ENCODE measurements at places on chromosomes 5 and 9.

GRCh38 chr5:168931638-168932345 is 352.6 kb upstream of the PANK3 start:
- DNase-seq: no peak

DNA sequence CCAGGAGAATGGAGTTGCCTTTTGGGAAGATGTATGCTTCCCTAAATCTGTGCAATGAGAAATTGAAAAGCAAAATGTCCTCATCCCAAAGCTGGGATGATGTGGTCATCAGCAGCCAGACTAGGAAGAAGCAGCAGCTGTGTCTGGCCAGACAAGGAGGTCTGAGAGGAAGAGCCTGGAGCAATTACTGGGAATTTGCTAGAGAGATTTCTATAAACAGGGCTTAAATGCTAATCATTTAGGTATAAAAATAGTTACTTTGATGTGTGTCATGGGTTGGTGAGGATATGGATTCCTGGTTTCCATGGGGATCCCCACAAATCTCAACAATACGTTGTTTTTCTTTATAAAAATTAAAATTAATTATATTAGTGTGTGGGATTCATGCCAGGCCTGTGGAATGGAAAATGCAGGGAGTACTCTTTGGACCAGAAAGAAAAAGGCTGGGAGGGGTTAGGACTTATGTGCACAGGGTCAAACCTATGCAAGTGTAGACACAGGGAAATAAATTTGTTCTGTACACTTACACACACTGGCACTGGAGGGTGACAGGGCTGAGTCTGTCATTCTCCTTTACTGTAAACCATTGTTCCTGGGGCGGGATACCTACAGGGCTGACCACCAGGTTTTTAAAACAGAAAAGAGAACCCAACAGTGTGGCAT is 58.7 kb upstream of the TRPC7 start:
- no peak for DNase-seq

DNA sequence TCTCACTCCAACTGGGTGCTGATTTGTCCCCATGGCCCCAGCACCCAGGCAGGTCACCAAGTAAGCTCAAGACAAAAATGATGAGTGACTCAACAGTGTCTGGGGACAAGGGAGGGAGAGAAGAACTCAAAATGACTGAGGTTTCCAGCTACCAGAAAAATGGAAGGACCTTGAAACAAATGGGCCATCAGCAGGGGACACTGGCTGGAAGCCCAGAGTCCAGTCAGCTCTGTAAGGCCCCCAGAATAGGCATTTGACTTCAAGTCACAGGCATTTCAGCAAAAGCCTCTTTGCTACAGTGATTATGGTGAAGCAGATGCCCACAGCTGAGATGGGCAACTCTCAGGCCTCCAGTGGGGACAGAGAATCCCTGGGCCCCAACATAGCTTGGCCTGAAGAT is 139.0 kb upstream of the GABRP start:
- DNase-seq: no peak

DNA sequence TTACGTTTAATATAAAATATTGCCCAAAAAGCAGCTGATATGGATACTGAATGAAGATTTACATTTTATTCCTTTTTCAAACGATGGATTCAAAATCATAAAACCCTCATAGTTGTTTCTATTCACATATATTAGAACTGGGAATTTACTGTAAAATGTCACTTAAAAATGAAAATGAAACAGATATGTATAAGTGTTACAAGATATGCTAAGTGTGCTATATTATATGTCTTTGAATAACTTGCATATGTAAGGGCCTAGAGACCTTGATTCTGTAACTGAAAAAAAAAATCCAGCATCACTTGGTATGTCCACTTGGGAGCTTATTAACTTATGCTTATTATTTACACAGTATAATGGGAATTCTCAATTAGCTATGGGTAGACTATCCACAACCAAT is 43.2 kb downstream of the RFX3 start:
- DNase-seq: no peak

GRCh38 chr5:151058891-151059489 is 21.8 kb downstream of the TNIP1 start:
- DNase-seq: peak; percentile 58

- no peak for DNase-seq
Observed at GRCh38 chr5:107821288-107821687, 150.6 kb upstream of the EFNA5 start.

DNA sequence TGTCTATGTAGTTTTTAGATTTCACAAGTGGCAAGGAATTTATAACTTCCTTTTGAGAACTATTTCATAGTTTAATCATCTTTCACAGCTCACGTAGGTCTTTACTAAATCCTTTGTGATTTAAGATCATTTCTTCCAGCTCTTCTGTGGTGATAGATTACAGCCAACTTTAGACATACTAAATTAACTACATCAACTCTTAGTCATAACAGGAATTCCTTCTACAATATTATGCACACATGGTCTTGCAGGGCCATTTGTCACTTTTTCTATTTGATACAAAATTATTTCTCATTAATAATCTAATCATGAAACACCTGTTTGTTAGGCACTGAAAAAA is 208.4 kb downstream of the PDE4D start:
- DNase-seq: no peak

DNA sequence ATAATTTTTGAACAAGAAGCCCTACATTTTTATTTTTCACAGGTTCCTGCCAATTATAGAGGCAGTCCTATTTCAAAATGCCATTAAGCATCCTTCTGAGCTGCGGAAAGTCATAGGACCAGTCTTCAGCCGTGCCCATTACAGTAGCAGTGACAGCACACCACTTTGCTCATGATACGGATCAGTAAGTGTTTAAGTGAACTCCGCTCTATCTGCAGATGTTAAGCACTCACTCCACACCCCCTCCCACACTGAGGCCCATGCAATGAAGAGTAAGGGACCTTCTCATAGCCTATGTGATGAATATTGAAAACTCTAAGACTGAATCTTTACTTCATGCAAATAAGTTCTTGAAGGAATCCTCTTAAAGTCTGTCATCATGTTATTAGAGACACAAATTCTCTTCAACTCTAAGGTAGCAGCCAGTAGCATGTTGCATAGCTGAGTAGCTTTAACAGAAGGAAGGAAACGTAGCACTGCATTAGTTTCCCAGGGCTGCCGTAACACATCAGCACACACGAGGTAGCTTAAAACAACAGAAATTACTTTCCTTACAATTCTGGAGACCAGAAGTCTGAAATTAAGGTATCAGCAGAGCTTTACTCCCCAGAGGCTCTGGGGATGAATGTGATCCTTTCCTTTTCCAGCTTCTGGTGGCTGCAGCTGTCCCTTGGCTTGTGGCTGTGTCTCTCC is 20.3 kb upstream of the TAF11L2 start:
- no peak for DNase-seq

DNA sequence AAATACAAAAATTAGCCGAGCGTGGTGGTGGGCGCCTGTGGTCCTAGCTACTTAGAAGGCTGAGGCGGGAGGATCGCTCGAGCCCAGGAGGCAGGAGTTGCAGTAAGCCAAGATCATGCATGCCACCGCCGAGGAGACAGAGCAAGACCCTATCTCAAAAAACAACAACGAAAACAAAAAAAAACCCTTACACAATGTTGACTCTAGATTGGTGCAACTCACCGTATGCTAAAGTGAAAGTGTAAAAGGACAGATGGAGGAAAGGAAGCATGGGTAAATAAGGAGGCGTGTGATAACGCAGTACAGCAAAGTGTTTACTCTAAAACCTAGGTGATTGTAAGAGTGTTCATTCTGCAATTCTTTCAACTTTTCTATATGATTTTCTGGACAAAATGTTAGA is 15.9 kb upstream of the RUFY1 start:
- no peak for DNase-seq

- no peak for DNase-seq
Observed at GRCh38 chr5:3104429-3105060, 353.1 kb upstream of the IRX2 start.

GRCh38 chr5:56567278-56567677 is 248.1 kb upstream of the MAP3K1 start:
- no peak for DNase-seq

- peak; percentile 5 for DNase-seq
Observed at GRCh38 chr5:119398727-119399466, 43.1 kb downstream of the TNFAIP8 start.

DNA sequence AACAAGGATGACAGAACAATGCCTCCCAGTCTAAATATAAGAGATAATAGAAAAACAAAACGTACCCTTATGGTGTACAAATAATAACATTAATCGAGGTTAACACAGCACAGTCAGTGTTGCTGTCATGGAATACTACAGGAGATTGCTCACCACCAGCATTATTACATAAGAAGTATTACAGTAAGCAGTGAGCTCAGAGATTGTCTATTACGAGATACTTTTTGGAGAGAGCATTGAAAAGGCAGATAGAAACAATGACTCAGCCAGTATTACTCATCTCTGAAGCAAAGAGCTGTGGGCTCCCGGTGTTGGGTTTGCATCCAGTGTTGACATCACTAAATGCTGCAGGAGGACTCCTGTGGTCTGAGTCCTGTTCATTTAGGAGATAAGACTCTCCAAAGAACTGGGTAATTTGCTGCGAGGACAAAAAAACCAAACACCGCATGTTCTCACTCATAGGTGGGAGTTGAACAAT is 191.9 kb upstream of the SEMA6A start:
- DNase-seq: peak; percentile 83

- DNase-seq: no peak
Observed at GRCh38 chr5:91357012-91357634, 26.0 kb downstream of the ARRDC3 start.

DNA sequence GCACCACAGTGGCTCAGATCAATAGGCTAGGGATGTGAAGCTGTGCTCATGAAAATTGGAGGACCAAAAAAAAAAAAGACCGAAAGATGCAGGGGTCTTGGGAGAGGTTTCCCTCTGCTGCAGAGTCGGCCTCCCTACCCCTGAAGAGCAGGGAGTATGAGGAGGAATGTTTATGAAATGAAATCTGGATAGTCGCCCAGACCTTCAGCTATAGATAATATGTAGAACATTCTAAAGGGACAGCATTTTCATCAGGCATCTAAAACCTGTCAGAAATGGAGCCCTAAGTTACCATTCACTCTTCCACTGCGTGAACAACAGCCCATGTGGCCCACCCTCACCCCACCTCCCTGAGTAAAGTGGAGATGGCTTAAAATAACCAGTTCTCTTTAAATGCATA is 122.9 kb downstream of the TMEM174 start:
- DNase-seq: no peak

GRCh38 chr5:72235725-72236124 is 84.3 kb downstream of the MRPS27 start:
- DNase-seq: no peak

- no peak for DNase-seq
Observed at GRCh38 chr5:6632324-6632887, 438 bp downstream of the NSUN2 start.

DNA sequence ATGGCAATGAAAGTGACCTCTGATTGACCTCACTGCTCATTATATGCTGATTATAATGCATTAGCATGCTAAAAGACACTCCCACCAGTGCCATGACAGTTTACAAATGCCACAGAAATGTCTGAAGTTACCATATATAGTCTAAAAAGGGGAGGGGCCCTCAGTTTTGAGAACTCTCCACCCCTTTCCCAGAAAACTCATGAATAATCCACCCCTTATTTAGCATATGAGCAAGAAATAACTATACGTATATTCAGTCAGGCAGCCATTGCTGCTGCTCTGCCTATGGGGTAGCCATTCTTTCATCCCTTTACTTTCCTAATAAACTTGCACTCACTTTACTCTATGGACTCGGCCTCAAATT is 163.1 kb downstream of the ESM1 start:
- DNase-seq: no peak

DNA sequence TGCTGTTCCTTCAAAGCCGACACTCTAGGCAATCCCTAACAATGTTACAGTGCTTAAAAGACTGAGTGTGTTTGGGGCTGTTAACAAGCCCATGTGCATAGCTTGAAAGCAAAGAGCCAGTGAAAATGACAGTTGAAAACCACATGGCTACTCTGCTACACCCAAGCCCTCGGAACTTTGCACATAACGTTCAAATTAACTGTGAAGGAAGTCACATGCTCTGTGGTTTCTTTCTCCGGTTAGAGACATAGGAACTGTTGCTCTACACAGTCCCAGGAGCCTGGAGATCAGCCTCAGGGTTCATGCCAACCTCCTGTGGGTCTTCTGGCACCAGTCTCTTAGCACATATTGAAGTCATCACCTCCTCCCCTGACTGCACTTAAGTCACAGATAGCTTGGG is 51.1 kb downstream of the C9orf152 start:
- peak; percentile 98 for DNase-seq

GRCh38 chr5:60195083-60195482 is 301.6 kb upstream of the PDE4D start:
- no peak for DNase-seq

GRCh38 chr9:87535817-87536539 is 38.3 kb downstream of the DAPK1 start:
- DNase-seq: no peak

- DNase-seq: no peak
Observed at GRCh38 chr9:28301281-28301680, 728.0 kb upstream of the C9orf72 start.

GRCh38 chr5:89255845-89256463 is 373.0 kb upstream of the MEF2C start:
- DNase-seq: peak; percentile 78

DNA sequence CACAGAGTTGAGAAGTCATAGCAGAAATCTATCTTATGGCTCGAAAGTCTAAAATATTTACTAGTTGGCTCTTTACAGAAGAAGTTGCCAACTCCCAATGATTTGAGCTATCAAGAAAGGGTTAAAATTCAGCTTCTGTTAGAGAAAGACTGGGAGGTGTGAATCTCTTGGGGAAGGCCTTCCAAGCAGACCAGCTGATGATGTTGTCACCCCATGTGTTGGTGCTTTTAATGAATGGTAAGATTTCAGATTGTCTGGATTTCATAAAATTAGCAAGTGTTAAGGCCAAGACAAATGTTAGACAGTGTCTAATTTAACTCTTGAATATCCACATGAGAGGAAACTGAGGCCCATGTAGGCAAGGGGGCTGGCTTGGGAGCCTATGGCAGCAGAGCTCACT is 63.9 kb downstream of the PPARGC1B start:
- DNase-seq: no peak

GRCh38 chr5:137280656-137281055 is 218.5 kb downstream of the SPOCK1 start:
- no peak for DNase-seq

DNA sequence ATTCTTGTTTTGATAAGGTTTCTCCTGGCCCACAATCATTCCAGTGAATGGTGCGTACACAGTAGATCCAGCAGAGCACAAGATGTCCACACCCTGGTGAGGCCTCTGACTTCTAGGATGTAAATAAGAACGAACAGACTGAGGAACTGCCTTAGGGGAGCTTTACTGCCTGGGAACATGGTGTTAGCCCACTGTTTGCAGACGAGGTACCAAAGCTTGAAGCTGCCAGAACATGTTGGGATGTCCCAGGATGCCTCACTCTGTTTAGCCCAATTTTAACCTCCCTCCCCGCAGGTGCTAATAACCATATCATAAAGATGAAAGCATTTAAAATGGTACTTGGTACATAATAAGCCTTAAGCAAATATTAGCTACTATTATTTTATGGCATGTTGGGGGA is 3.5 kb downstream of the LECT2 start:
- DNase-seq: no peak

GRCh38 chr5:42566652-42567295 is 143.5 kb downstream of the GHR start:
- DNase-seq: no peak

GRCh38 chr9:117375956-117376355 is 38.9 kb downstream of the ASTN2 start:
- no peak for DNase-seq

GRCh38 chr5:56522960-56523359 is 289.8 kb upstream of the ANKRD55 start:
- no peak for DNase-seq

Measured in MV-4-11 (cell line).